ENCODE measurements at places on chromosomes 5 and 9.

GRCh38 chr5:136907371-136907770, 542.0 kb upstream of the TRPC7 start:
- no peak for DNase-seq

DNA sequence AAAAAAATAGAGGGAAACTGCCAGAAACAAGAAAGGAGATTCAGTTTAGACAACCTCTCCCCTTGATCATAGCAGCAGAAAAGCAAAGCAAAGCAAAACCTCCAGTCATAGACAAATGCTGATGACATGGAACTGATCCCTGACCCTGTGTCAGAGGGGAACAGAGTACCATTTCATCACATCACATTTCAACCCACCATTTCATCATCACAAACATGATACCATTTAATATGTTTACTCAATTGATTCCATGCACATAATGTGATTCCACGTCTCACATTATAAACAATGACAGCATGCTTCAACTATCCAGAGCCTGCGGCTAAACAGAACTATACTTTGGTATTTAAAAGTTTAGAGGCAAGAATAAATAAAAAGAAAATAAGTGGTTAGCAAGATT, 28.7 kb upstream of the ACOT12 start:
- DNase-seq = peak; percentile 97

GRCh38 chr9:33230756-33231622, 9.0 kb upstream of the SPINK4 start:
- DNase-seq = no peak

DNA sequence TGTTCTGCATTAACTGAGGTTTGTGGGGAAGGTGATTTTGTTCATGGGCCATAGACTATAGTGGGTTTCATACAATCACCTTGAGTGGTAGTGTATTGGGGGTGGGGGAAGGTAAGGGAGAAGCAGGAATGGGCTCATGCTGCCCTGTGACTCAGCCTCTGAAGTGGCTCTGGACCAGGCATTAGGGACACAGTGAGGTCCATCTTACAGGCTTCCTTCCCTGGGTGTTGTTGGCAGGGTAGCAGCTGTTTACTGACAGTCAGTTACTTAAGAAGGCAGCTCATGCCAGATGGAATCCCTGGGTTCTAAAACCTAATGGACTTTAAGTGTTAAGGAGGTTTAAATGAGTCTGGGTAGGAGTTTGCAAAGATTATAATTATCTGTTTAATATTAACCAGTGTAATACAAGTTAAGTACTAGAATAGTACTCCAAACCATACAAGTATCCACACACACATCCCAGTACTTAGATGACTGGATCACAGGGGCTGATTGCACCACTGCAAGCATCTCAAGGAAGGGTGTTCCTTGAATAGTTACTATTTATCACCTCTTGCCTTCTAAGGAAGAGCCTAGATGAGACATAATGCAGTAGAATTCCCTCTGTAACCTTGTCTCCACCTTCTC, 59.3 kb downstream of the CAST start:
- no peak for DNase-seq

GRCh38 chr5:148833122-148833521, 6.7 kb downstream of the ADRB2 start:
- no peak for DNase-seq

GRCh38 chr5:76099286-76099702, 16.1 kb downstream of the SV2C start:
- DNase-seq = no peak

- DNase-seq = peak; percentile 98
Measured at GRCh38 chr5:14156650-14157492, 13.7 kb downstream of the TRIO start.

DNA sequence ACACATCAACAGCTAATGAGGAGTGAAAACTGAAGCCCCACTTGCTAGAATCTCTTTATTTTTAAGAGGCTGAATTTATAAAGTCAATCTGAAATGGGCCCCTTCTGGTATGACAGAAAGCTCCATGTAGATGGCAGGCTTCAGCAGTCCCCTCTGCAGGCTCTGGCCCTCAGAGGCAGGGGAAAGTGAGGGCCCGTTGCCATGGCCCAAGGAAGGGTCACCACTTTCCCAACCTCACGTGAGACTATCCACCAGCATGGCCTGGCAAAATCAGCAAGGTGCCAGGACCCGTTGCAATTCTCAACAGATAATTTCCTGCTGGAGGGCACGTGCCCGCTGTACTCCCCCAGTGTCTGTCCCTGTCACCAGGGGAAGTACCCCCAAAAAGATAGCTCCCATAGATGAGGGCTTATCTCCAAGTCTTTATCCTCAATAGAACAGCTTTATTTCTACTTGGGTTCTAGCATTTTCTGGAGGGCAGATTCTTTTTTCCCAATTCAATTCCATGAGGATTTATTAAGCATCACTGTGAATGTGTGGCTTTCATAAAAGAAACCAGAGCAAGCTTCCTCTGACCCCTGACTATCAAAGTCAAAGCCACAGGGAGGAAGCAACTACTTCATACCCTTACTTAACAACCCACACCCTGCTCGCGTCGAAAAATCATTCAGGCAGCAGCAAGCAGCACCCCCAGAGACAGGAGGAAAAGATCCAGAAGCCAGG, 85.4 kb upstream of the FSTL4 start:
- DNase-seq = no peak

Measured in ELR (cell line).